ENCODE measurements at places on chromosomes 3 and 15.

DNA sequence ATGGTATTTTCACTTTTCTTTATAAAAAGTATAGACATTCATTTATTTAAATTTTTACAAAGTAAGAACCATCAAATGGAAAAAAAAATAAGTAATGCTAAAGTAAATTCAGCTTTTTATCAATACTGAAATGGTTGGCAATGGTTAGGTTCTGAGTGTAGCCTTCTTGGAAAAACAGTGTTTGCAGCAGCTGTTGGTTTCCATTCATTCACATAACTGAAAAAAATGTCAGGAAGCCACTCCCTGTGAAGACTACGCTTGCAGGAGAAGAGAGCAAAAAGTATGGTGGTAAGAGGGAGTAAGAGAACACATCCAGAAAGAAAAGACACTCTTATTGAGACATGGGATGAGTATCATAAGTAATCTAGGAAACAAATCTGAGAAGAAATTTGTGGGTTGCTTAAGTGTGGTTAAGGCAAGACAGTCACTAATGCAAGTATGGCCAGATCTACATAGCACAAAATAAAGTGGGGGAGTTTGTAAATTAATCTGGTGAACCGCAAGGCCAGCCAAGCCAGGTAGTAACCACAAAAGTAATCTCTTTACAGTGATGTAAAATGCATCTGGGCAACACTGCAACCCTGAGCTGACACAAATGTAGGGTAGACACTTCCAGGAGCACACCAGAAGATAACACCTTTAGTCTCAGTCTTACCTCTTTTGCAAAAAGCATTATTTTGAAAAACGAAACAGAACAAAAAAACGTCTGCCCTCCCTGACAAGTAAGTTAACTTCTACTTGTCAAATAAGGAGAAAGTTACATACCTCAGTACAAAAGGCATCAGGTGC is 133.7 kb downstream of the IGSF11 start:
- no peak for DNase-seq

DNA sequence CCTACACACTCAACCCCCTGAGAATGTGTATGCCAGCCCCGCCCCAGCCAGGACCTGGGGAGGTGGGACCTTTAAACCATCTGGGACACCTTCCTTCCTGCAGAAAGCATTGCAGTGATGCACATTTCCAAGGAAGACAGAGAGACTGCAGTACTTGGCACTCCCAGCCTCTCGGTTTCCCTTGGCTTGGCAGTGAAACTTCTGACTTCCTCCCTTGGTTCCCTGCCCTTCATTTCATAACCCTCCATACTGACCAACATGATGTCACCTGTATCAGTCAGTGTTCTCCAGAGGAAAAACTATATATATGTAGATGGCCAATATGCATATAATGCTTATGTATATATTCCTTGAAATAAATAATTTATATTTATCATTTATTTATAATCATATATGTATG is 103.2 kb downstream of the SST start:
- no peak for DNase-seq

DNA sequence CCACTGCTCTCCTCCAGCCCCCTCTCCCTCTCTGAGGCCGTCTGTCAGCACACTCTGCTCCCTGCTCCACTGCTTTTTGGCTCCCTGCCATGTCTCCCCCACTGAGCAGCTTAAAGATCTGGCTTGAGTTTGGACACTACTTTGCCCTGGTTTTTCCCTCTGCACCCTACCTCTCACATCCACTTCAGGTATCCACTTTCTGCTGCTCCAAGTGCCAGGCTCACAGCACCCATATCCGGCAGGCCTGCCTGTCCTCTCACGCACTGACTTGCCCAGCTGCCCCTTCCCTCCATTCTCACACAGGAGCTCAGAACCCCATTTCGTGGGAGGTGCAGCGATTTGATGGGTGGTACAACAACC is 3.7 kb downstream of the DUOX1 start:
- DNase-seq = no peak

- no peak for DNase-seq
Measured at GRCh38 chr3:40766396-40766795, 241.6 kb downstream of the ZNF621 start.

GRCh38 chr3:184262764-184263179 is 1.4 kb upstream of the CAMK2N2 start:
- no peak for DNase-seq

DNA sequence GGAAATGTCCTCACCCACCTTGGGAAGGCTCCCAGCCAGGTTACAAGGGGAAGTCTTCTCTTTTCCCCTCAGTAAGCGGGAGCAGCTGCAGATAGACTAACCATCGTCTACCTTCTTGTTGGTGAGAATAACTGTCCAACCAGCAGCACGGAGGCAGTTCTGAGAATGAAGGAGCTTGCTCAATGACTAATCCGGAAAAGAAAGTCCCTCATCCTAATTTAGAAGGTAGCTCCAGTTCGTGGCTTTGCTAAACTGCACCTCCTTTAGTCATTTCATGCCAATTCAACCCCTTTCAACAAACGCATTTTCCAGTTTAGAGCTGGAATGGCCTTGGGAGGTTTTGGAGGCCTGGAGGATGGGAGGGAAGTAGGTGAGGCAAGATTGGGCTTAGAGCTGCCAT is 527.4 kb upstream of the PROK2 start:
- DNase-seq = no peak

DNA sequence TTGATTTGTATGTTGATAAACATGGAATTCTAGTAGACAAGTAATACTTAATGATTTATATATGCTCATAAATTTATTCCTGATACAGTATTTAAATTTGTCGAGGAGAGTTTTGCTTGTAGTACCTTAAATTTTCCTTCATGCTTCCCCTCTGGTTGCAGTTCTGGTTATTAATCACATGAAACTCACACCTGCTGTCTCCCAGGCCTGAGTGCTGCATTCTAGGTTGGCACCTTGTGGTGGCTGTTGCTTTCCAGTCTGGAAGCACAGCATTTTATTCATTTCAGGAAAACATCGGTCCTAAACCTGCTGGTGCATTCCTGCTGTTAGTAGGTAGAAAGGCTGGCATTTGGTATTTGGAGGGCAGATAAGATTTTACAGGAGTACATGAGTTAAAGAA is 44.9 kb downstream of the ATP1B3 start:
- no peak for DNase-seq

DNA sequence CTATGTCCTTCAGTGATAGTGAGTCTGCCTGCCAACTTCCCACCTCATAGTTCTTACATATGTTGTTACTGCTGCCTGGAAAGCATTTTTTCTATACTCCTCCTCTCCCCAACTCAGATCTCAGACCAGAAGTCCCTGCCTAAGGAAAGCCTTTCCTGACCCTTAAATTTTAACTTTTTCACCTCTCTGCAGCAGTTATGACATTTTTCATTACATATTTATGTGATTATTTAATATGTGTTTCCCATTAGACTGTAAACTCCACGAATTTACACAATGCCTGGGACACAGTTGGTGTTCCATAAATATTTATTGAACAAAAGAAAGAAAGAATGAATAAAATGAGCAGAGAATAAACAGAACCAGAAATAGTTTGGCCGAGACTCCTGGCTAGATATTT is 125.5 kb downstream of the MITF start:
- DNase-seq = no peak

DNA sequence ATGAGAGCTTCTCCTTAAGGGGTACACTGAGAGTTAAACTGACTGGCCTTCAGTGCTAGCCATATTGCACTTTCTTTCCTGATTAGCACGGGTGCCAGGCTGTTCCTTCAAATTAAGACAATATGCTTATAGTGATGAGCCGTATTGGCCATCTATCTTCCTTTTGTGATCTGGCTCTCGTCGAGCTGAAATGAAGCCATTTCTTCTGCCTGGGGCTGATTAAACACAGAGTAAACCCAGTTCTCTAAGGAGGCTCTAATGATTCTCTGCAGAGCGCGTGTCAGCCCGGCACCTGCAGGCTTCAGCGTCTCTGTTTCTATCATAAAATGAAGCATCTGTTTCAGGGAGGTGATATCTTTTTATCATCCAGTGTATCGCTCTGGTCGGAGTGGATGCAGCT is 107.5 kb upstream of the NR2F2 start:
- DNase-seq = no peak

GRCh38 chr3:132029182-132029902 is 5.5 kb downstream of the CPNE4 start:
- peak; percentile 76 for DNase-seq

GRCh38 chr3:120425572-120426250 is 25.1 kb downstream of the FSTL1 start:
- no peak for DNase-seq

DNA sequence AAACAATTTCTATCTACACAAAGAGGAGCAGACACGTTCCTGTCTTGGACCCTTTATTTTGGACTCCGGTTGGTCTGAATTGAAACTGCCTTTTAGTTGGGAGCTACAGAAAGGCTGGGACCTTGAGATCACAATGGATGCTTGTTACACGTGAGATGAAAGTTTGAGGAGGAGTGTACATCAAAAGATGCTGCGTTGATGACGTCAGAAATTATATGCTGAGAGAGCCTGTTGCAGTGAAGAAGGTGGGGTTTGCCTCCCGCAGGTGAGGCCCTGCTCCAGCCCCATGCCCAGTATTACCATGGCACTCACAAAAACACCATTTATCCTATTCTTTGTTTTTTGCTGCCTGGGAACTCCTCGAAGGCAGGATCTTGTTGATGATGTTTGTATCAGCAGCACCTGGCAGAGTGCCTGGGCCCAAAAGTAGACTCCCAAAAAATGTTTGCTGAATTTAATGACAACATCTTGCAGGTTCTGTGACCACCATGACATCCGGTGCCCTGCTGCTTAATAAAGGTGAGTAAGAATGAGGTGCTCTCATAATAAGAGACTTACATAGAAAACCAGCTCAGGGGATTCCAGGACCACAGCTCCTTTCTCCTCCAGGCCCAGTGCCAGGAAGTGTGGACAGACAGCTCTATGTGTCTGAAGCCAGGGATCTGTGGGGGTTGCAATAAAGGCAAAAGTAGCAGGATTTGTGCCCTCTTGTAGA is 136.1 kb upstream of the UBE2E1 start:
- no peak for DNase-seq

DNA sequence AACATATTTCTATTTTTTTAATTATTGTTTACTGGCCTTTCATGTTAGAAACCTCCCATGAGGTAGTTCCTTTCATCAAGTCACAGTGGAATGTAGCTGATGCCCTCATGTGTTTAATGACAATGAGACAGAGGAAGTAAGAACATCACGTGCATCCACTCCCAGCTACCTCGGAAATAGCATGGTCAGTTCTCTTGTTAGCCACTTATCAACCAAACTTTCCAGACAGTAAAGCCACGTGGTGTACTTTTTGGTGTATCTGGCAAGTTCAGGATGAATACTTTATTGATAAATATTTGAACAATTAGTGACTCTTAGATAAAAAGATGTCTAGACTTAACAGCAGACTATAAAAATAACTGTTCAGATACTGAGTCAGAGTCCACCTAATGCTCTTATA is 781.7 kb downstream of the MECOM start:
- no peak for DNase-seq

DNA sequence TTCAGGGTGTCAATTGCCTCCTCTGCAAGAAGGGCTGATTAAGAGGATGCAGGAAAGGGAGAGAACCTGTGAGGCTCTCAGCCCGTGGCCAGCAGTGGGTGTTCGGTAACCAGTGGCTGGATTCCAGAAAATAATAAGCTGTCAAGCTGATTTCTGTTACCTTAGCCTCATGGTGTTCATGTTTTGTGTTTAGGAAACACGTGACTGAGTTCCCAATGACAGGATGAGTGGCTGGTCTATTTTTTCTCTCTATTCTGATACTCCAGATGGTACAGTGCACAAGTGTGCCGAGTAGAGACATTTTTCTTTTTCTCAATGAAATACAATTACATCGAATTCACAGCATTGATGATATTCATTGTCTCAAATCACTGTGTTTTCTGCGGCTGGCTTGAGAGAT is 43.6 kb downstream of the EDEM1 start:
- no peak for DNase-seq

DNA sequence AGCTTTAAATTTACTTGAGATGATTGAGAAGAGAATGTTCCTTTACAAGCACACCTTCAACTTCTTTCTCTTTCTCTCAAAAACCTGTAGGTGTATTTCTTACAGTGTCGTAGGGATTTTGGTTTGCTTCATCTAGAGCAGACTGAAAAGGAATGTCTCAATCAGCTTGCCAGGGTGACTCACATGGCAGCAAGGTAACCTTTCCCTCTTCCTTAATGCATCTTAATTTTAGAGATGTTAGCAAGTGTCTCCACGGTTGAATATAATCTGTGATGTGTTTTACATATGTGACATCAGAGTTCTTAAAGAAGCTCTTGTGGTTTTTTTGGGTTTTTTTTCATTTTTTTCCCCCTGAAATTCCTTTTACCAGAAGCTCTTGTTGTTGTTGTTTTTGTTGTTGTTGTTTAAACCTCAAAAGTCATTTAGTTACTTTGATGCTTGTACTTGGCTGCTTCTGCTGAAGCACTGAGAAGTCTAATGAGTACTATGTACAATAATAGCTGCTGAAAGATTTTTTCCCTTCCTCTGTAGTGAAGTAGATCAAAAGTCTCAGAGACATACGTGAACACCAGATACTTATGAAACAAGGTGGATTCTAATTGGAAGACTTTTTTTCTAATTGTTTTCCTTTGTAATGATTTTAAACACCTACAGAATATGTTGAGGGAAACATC is 83.1 kb downstream of the RETNLB start:
- no peak for DNase-seq

GRCh38 chr15:31360158-31360561 is 33.5 kb downstream of the KLF13 start:
- no peak for DNase-seq

DNA sequence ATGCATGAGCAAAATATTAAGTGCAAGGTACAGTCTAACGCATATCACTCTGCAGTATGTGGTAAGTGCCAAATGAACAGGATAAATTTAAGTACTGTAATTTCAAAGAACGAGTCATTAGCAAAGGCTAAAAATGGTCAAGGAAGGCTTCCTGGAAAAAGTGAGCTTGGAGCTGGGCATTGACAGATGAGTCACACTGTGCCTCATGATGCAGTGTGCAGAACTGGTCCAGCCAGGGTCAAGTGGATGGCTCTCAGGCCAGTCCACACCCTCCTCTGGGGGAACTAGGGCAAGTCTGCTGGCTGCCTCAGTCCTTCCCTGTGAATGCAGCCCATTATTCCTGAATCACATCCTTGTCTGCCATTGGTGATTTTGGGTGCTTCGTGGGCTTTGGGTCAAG is 76.3 kb downstream of the CACNA1D start:
- DNase-seq = no peak

- DNase-seq = no peak
Measured at GRCh38 chr3:187558990-187559389, 111.2 kb downstream of the SST start.

Data from DND-41 (cell line).